ENCODE measurements at places on chromosomes 16 and 17.

GRCh38 chr17:17902376-17902775, 65.6 kb upstream of the SREBF1 start:
- no peak for DNase-seq

GRCh38 chr17:2335726-2336214, 487 bp downstream of the TSR1 start:
- no peak for DNase-seq

DNA sequence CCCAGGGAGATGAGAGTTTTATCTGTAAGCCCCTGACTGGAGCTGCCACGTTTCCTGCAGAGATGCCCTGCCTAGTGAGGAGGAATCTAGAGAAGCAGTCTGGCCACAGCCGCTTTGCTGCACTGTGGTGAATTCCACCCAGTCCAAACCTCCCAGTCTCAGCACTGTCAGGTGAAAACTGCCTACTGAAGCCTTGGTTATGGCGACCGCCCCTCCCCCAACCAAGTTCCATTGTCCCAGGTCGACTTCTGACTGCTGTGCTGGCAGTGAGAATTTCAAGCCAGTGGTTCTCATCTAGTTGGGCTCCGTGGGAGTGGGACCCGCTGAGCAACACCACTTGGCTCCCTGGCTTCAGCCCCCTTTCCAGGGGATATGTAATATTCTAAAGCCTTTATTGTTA, 10.2 kb upstream of the LYZL6 start:
- no peak for DNase-seq

DNA sequence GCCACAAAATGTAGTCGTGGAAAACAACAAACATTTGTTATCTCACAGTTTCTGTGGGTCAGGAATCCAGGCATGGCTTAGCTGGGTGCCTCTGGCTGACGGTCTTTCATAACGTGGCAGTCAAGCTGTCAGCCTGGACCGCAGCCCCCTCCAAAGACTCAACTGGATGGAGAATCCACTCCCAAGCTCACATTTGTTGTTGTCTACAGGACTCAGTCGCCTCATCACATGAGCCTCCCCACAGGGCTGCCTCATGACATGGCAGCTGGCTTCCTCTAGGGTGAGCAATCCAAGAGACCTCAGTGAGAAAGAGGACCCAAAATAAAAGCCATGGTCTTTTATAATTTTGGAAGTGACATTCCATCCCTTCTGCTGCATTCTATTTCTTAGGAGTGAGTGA, 34.7 kb upstream of the AKAP1 start:
- DNase-seq, result no peak

DNA sequence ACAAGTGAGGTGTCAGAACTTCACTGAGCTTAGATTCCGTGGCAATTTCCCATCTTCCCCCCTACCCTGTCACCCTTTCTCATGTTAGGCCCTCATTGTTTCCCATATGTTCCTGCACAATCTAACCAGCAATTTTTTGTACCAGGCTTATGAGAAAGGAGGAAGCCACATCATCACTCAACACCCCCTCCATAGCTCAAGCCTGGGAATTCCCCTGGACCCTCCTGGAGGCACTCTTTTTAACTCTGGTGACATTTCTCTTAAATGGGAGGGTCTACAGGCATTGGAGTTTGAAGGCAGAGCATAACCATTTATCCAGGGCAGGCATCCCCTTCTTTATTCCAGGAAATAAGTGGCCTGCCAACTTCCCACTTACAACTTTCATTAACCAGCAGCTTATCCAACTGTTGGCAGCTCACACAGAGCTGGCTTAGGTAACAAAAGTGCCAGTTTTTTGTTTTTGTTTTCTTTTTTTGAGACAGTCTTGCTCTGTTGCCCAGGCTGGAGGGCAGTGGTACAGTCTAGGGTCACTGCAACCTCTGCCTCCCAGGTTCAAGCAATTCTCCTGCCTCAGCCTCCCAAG, 10.4 kb upstream of the GLG1 start:
- no peak for DNase-seq
